CD4-positive, alpha-beta T cell (primary cell): ENCODE measurements at places on chromosomes 16 and 17.

DNA sequence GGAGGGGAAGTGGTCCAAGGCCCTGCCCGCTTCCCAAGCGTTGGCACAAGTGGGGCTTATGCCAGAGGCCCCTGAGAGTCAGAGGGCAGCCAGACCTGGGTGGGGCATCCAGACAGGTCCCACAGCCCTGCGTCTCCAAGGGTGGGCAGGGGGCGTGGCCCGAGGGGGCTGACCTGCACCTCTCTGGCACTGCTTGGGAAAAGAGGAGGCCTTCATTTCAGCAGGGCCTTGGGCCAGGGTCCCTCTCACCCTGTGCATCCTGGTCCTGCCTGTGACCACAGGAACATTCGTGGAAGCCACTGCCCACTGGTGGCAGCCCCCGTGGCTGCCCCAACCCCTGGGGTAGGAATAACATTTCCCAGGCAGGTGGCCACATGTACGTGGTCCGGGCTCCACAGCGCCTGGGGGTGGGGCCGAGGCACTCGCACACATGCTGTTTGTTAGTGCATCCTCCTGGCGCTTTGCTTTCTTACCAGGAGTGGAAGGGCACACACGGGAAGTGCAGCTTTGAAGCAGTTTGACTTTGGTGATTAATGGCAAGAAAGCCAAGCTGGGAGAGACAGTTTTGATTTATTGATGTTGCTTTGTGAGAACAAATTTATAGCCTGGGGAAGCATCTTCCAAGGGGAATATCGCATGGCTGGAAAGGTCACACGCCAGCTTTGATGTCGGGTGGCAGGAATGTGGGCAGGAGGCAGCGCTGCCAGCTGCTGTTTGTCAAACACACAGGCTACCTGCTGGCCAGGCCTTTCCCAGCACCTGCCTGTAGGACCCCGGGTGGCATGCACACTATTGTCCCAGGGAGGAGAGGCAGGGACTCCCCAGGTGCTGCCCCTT, 4.3 kb downstream of the CENPX start:
- H3K4me3 ChIP-seq = no peak overlapping the region
- H3K36me3 ChIP-seq = peaks cover 11% of the 10 kb centered on the region
- no peak for DNase-seq
- no peaks in the 10 kb centered on the region for H3K27me3 ChIP-seq
- H3K27ac ChIP-seq = no peak overlapping the region
- peaks cover 29% of the 10 kb centered on the region for H3K4me1 ChIP-seq

- H3K27me3 ChIP-seq = no peaks in the 10 kb centered on the region
- no peak overlapping the region for H3K27ac ChIP-seq
- H3K36me3 ChIP-seq = no peaks in the 10 kb centered on the region
- DNase-seq = no peak
These were observed 433.6 kb downstream of the PMP22 start for GRCh38 chr17:14831491-14831890.

DNA sequence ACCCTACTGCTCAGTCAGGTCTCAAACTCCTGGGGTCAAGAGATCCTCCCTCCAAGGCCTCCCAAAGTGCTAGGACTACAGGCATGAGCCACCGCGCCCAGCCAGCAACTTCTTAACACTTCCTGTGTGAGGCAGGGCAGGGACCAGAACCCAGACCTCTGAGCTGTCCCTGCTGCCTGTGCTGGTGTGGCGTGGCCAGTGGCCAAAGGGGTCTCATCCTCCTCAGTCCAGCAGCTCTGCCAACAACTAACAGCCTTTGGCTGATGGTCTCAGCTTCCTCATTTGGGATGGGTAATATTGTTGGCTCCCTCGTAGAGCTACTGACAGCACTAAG, 1.4 kb upstream of the LLGL1 start:
- no peak for DNase-seq
- H3K4me1 ChIP-seq = peaks cover 39% of the 10 kb centered on the region
- H3K36me3 ChIP-seq = no peaks in the 10 kb centered on the region
- H3K27me3 ChIP-seq = no peaks in the 10 kb centered on the region

- H3K27me3 ChIP-seq = no peaks in the 10 kb centered on the region
- H3K4me3 ChIP-seq = peak overlapping the region; percentile 90
- H3K4me1 ChIP-seq = peaks cover 48% of the 10 kb centered on the region
- H3K27ac ChIP-seq = peak overlapping the region; percentile 77
- H3K36me3 ChIP-seq = no peaks in the 10 kb centered on the region
- DNase-seq = no peak
These were observed 428 bp downstream of the PHF12 start for GRCh38 chr17:28950752-28951427.

DNA sequence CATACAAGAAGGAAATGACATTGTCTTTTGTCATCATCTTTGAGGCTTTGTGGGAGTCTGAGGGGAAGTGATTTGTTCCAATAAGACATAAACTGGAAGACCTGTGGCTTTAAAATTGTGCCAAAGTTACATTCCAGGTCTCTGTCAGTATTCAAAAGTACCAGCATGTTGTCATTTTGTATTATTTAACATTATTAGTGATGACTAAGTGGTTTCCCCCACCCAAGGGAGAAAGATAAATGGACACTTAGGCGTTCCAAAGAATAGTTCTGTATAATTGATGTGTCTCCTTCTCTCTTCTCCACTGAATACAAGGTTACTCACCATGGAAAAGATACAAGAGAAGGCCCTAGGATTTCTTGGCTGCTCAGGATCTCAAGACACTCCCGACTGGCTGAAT, 3.8 kb downstream of the CFAP97D1 start:
- no peak for DNase-seq
- H3K27ac ChIP-seq = no peak overlapping the region
- H3K27me3 ChIP-seq = peaks cover 10% of the 10 kb centered on the region
- peaks cover 8% of the 10 kb centered on the region for H3K4me1 ChIP-seq

DNA sequence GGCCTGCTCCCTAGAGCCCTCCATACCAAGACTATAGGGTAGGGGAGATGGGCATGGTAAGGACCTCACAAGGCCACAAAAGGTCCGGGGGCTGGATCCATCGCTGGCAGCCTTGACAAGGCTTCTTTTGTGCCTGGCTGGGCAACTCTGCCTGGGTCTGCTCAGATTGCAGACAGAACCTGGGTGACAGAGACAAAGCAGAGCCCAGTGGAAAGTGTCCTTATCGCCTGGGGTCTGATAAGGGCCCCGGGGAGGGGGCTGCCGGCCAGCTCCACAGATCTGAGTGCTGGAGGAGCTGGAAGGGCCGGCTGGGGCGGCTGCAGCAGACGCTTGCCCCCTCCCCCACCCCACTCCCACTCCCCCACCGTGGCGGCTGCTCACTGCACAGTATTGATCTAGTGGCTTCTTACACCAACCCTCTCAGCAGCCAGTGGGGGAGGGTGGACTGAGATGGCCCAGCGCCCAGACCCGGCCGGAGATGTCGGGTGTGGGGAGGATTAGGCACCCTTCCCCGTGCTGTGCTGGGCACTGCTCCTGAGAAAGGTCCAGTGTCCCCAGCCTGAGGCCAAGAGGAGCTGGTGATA, 7.2 kb downstream of the MMP15 start:
- no peaks in the 10 kb centered on the region for H3K36me3 ChIP-seq
- DNase-seq = no peak
- no peaks in the 10 kb centered on the region for H3K4me1 ChIP-seq
- peaks cover 4% of the 10 kb centered on the region for H3K27me3 ChIP-seq
- no peak overlapping the region for H3K27ac ChIP-seq

DNA sequence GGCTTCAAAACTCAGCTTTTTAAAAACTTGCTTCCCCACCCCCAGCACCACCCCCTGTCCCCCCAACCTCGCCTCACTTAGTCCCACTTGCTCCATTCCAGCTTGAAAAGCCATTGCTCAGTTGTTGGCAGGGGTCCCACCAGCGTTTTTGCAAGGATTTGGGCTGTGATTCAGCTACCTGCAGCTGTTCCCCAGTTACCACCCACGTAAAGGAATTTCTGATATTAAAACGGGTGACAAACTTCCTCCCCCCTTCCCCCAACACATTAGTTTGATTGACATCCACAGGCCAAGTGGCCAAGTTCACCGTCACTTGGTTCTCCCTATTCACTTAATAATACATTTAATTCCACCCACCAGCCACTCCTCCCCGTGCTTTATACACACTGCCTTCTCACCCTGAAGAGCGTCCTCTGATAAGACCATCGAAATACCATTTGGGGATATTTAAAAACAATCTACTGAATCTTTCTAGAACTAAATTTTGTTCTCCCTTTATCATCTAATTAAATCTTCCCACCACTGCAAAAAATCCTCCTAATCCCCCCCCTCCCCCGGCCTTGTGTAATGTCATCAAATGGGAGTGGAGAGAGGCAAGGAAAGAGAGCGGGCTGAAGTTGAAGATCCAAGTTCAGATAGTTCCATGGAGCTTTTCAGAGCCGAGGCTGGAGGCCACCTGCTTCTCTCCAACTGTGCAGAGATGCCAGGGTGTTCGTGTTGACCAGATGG, 55.1 kb downstream of the SOX9 start:
- no peak for DNase-seq
- no peak overlapping the region for H3K27ac ChIP-seq
- no peaks in the 10 kb centered on the region for H3K27me3 ChIP-seq
- no peak overlapping the region for H3K4me3 ChIP-seq
- H3K36me3 ChIP-seq = no peaks in the 10 kb centered on the region
- no peaks in the 10 kb centered on the region for H3K4me1 ChIP-seq

DNA sequence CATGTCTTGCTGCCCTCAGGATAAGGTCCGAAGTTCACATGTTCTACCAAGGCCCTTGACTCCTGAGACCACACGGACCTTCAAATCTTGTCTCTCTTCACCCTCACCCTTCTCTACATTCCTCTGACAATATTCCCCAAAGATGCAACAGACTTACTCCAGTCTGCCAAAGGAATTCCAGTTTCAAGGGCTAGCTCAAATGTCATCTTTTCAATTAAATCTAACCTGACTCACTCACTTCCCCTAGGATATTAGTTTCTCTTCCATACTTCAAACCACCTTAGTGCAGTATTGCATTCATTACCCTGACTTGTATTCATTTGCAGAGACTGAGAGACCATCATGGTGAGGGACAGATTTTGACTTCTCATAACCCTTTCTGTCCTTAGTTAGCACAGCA, 59.6 kb upstream of the ADCY9 start:
- no peak overlapping the region for H3K4me3 ChIP-seq
- no peaks in the 10 kb centered on the region for H3K27me3 ChIP-seq
- no peak overlapping the region for H3K27ac ChIP-seq
- no peaks in the 10 kb centered on the region for H3K4me1 ChIP-seq

DNA sequence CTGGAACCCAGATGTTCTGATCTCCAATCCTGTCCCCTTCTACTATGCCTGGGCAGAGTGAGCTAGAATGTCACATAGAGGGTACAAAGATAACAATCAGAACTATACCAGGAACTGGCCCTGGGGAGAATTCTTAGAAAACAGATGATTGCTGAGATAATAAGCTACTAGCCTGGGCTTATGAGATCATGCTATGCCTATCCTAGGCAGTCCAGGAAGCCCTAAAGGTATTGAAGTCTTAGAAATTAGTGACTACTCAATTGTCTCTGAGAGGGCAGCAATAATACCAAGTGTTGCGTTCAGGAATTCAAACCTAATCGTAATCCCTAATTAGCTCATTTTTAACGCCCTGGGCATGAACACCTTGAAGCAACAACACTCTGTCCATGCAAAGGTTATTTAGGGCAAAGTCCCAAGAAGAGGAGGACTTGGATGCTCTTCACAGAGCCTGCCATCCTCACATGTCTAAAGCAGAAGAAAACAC, 77.1 kb downstream of the MMD start:
- H3K36me3 ChIP-seq = no peaks in the 10 kb centered on the region
- no peaks in the 10 kb centered on the region for H3K27me3 ChIP-seq
- H3K4me1 ChIP-seq = peaks cover 44% of the 10 kb centered on the region
- peak overlapping the region; percentile 10 for H3K27ac ChIP-seq

DNA sequence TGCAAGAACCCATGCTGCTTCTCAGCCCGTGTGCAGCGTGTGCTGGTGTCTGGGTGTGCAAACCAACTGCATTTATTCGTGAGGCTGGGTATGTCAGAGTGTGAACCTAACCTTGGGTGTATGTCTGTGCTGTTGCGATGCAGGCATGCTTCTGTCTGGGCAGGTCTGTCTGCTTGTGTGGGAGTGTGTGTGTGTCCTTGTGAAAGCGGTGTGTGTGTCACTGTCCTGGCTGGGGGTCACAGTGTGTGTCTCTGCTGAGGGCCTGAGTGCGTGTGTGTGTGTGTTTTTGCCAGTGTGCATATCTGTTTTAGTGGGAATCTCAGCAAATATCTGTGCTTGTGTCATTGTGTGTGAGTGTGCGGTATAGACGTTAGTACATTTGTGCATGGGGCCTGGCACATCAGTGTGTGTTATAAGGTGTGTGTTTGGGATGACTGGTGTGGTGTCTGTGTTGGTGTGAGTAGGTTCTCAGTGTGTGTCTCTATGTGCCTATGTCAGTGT, 121.8 kb downstream of the CYLD start:
- no peaks in the 10 kb centered on the region for H3K36me3 ChIP-seq
- DNase-seq = no peak
- H3K27me3 ChIP-seq = no peaks in the 10 kb centered on the region

- no peaks in the 10 kb centered on the region for H3K36me3 ChIP-seq
- H3K4me3 ChIP-seq = no peak overlapping the region
- DNase-seq = no peak
- no peak overlapping the region for H3K27ac ChIP-seq
These were observed 4.8 kb downstream of the CA5A start for GRCh38 chr16:87931504-87931903.

DNA sequence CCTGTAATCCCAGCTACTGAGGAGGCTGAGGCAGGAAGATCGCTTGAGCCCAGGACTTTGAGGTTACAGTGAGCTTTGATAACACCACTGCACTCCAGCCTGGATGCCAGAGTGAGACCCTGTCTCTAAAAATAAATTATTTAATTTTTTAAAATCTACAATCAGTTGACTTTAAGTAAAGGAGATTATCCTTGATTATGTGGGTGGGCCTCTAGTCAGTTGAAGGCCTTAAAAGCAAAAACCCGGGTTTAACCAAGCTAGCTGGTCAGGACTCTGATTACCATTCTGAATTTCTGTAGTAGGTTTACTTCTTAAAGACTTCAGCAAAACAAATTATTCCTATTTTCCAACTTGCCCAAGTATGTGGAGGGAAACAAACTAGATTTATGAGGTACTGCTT, 4.4 kb downstream of the RNF157 start:
- no peaks in the 10 kb centered on the region for H3K27me3 ChIP-seq
- no peak for DNase-seq
- H3K4me1 ChIP-seq = peaks cover 21% of the 10 kb centered on the region
- no peak overlapping the region for H3K4me3 ChIP-seq

DNA sequence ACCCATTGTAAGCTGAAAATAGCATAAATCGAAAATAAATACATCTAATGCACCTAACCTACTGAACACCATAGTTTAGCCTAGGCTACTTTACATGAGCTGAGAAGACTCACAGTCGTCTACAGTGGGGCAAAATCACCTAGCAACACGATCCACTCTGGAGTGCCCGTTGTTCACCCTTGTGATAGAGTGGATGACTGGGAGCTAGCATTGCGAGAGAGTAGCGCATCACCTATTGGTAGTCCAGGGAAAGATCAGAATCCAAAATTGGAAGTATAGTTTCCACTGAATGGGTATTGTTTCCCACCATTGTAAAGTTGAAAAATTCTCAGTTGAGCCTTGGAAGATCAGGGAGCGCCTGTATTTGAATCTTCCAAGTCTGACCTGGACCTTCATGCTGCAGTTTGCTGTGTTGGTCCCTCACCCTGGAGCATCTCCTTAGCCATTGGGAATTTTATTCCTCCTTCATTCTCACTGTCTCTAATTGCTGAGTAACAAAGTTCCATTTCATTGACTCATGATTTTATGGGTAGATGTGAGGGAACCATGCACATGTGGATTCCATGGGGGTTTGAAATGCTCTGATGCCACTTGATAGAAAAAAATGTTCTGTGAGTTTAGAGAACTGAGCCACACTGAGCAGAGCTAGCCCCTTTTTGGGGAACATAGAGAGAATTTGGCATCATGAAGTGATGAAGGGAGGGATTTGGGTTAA, 19.6 kb downstream of the AKAP1 start:
- no peaks in the 10 kb centered on the region for H3K27me3 ChIP-seq
- H3K27ac ChIP-seq = no peak overlapping the region
- H3K4me1 ChIP-seq = peaks cover 9% of the 10 kb centered on the region
- peaks cover 19% of the 10 kb centered on the region for H3K36me3 ChIP-seq
